ENCODE measurements at places on chromosomes 3 and 15.
A peak's percentile ranks its signal among the peaks of the same experiment; 100 is the strongest.

DNA sequence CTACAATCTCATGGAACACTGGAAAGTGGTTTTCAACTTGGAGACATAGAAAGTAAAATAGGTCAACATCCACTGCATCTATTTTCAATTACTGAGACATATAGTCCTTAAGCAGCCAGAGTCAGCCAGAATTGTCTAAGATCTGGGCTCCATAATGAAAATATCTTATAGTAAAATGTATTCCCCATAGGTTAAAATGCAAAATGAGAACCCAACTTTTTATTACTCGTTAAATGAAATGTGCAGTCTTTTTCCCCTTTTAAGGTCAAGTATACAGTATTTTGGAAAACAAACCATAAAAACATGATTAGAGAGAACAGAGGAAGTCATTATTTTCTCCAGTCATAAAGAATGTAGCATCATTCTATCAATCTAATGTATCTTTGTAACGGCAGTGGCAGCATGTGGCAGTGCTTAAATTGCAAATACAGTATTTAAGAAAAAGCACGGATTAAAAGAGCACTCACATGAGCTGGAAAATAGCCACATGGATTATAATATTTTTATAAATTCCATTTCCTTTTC lies 64.4 kb upstream of the CPB1 start:
- DNase-seq = no peak

- peak; percentile 54 for DNase-seq
Measured at GRCh38 chr3:28191363-28191762, 50.1 kb upstream of the CMC1 start.

GRCh38 chr3:5811016-5811415 lies 623.5 kb downstream of the EDEM1 start:
- DNase-seq = no peak

DNA sequence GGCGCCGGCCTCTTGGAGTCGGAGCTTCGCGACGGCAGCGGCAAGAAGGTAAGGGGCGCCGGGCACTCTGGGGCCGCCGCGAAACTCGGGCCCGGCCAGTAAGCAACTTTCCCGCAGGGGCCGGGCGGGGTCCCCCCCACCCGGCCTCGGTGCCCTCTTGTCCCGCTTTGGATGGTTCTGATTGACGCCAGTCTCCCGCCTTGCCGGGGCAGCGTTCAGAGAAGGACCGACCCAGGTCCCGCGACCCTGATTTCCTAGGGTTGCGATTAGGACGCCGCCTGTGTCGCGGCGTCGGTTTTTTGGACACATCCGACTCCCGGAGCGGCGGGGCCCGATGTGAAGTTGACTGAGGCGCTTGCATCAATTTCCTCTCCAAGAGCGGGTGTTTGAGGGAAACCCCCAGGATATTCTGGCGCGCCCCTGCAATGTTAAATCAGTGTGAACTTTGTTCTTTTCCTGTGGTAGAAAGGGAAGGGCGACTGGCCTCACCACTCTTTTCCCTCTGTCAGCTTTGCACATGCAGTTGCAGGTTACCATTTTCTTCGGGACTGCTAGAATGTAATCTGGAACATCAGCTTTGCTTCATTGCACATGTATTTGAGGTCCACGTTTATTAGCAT lies 755 bp downstream of the PDE8A start:
- DNase-seq = peak; percentile 33

DNA sequence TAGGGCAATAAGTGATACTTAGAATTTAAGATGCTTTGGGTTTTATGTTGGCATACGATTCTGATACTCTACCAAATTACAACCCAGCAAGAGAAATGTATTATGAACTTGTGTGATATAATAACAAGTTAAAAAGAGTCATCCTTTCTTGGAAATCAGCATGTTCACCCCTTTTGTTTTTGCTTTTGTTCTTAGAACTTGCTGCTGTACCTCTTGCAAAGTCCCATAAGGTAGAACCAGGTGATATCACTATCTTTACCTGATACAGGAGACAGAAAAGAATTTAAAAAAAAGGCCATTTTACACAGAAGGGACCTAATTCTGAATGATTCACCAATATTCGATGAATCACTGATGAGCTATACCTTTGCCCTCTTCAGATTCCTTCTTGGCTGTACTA lies 810.4 kb downstream of the FHIT start:
- no peak for DNase-seq

DNA sequence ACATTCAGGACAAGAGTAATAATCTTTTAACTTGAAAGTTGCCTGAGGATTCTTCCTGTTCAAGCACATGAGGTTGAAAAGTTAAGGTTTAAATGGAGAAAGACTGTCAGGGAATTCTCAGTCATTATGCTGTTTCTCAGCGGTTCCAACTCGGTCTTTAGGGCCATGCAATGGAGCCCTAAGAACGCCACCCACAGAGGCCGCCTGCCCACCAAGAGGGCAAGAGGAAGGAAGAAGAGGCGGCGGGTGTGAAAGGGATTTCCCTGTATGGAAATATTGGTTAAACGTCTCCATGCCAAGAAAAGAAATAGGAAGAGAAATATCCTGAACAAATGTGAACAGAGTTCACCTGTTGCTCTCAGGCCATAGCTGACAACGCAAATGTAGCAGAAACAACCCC lies 234.4 kb downstream of the OCA2 start:
- DNase-seq = no peak

DNA sequence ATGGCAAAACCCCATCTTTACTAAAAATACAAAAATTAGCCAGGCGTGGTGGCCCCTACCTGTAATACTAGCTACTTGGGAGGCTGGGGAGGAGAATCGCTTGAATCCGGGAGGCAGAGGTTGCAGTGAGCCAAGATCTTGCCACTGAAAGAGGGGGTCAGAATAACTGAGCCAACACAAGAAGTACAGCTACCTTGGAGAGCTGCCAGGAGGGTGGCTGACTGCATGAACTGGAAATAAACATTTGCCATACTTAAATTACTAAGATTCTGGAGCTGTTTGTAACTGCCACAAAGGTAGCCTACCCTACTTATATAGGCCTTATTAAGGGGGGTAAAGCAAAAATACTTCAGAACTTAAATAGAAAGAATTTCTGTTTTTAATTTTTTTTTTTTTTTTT lies 15.4 kb upstream of the PIK3CB start:
- DNase-seq = no peak

GRCh38 chr3:126912027-126912422 lies 70.9 kb upstream of the PLXNA1 start:
- DNase-seq = no peak

- DNase-seq = peak; percentile 41
Measured at GRCh38 chr15:80744826-80745225, 34.3 kb upstream of the CEMIP start.

GRCh38 chr3:105906836-105907235 lies 38.0 kb upstream of the CBLB start:
- DNase-seq = peak; percentile 61

GRCh38 chr3:103712320-103713008 lies 1277.6 kb downstream of the ZPLD1 start:
- peak; percentile 77 for DNase-seq

DNA sequence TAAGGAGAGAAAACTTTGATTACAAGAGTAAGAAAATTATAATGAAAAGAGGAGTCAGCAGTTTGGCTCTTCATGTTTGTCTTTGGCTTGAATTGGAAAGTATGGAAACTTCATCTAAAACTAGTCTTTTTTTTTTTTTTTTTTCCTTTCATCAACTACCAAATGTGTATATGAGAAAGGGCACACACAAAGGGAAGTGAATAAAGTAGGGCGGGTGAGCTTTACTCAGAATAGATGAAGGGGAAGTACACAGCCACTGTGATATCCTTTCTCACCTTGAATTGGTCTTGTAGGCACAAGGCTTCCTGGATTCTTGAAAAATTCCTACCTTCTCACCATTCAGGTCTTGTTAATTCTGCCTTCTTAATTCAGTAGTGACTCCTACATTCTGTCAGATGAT lies 652.3 kb upstream of the KCNMB2 start:
- no peak for DNase-seq

GRCh38 chr3:20488151-20488550 lies 302.1 kb upstream of the SGO1 start:
- DNase-seq = no peak

GRCh38 chr15:36265422-36265821 lies 314.0 kb upstream of the CDIN1 start:
- peak; percentile 17 for DNase-seq

- DNase-seq = no peak
Measured at GRCh38 chr3:192194085-192194484, 533.3 kb downstream of the FGF12 start.

DNA sequence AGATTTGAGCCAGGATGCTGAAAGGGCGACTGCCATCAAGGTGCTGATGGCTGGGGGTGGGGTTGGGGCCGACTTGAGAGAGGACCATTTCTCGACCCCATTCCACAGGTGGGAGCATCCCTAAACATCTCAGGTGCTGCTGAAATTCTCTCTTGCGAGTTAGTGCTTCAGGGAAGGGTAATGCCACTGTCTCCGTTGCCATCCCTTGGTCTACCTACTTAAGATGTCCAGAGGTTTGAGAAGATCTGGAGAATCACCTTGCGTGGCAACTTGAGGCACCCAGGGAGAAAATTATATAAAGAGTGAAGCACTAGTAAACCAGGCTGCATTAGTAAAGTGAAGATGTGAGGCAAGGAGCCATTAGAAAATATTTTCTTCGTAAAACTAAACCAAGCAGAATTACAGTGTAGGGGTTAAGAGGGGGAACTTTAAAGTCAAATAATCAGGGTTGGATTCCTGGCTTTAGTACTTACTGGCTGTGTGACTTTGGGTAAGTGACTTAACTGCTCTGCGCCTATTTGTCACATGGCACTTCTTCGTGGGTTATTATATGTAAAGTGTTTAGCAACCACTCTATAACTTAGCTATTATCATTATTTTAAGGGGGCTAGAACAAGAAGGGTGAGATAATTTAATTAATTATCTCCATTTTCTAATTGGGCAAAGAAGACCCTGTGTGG lies 662 bp upstream of the RFTN1 start:
- DNase-seq = no peak

- DNase-seq = peak; percentile 99
Measured at GRCh38 chr3:80190051-80190450, 422.3 kb upstream of the ROBO1 start.

GRCh38 chr15:71273731-71274447 lies 158.6 kb downstream of the THSD4 start:
- no peak for DNase-seq

DNA sequence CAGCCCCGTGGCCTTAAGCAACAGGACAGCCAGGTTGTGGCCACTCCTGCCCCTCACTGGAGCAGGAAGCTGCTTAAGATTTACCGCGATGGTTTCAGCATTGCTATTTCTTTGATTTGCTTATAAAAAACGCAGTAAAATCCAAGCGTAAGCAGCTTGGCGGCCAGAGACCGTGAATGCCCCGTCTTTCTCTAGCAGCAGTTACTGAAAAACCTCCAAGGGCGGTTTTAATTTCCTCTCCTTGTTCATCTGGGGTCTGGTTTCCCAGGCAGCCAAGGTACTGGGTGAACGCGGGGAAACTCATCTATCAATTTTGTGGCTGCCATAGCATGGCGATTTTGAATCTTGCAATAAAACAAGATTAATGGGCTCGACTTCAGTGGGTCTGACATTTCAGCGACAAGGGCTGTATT lies 130.3 kb downstream of the MINAR1 start:
- DNase-seq = no peak

- DNase-seq = no peak
Measured at GRCh38 chr3:122414391-122414790, 1.5 kb downstream of the WDR5B start.

DNA sequence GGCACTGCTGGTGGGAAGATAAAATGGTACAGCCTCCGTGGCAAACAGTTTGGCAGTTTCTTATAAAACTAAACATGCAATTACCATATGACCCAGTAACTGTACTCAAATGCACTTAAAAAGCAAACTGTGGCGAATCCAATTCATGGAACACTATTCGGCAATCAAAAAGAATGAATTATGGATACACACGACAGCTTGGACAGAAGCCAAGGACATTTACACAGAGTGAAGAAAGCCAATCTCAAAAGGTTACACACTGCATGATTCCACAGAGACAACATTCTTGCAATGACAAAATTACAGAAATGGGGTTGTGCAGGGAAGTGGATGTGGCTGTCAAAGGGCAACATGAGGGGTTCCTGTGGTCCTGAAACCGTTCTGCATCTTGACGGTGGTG lies 122.1 kb upstream of the IQSEC1 start:
- DNase-seq = no peak

GRCh38 chr15:31866248-31866647 lies 164.1 kb upstream of the CHRNA7 start:
- DNase-seq = no peak

DNA sequence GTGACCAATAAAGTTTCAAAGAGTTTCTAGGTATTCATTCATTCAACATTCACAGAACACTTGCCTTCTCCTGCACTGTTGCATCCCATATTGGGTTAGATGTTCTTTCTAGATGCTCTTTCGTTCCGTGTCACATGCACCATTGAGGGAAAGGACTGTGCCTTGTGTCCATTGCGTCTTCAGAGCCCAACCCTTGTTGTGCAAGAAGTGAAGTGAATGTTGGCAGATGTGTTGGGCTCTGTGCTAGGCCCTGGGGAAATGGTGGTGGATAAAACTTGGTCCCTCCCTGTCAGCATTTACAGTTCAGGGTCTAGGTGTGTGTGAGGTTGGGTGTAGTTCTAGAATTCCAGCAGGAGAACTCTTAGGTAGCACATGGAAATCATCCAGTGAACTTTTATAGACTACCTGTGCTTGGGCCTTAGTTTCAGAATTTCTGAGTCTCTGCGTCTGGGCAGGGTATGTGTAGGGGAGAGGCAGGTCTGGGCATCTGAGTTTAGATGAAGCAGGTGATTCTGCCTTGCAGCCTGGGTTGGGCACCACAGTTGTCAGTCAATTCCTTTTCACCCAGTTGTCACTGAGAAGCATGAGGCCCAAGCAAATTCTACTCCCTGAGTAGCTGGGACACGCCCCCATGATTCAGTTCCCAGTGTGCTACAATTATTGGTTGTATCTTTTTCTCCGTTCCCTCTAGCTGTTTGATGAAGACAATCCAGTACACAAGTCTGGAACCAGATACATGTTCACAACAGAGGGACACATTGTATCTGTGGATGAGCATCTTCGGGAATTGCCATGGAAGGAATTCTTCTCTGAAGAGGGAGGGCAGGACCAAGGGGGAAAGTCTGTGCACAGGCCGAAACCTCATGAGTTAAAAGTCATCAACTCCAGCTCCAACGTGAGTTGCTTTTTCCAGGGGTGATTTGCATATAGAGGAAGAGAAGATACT lies 25.4 kb downstream of the EDEM1 start:
- peak; percentile 17 for DNase-seq

GRCh38 chr3:120498556-120499346 lies 48.0 kb upstream of the FSTL1 start:
- peak; percentile 91 for DNase-seq

DNA sequence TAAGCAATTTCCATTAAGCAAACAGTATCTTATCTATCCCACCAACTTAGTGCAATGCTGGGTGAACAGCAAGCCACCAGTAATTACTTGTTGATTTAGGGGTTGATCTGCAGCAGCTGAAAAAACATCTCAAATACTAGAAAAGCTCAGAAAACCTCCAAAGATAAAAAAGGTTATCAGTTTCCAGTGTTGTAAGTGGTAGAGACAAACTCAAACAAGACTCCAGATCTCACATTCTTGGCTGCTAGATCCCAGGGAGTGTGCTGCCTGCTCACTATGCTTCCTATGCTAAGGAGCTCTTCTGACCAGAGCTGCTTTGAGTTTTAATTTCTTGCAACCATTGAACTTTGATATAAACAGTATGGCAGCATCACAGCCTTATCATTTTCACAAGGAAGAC lies 11.3 kb downstream of the B3GALNT1 start:
- DNase-seq = no peak

Data from PC-3 (cell line).